ENCODE measurements at places on chromosomes 6 and 20. TPM values are rescaled to one million over a fixed set of nuclear protein-coding genes. Genes with fewer than 3 reads are reported as not detected.

CSNK2B gene
- 99.5 TPM for total RNA-seq

THEMIS gene
- 0.18 TPM for total RNA-seq

SLC24A3 gene
- 8.9 TPM for total RNA-seq

LY6G6D gene
- not detected for total RNA-seq

KCNQ5 gene
- 2.0 TPM for total RNA-seq
